NCI-H1694 (cell line): ENCODE measurements at places on chromosomes 4 and X.
A peak's percentile ranks its signal among the peaks of the same experiment; 100 is the strongest.

- no peak for DNase-seq
These were observed 64.1 kb downstream of the PARM1 start for GRCh38 chr4:74996996-74997395.

GRCh38 chrX:39753293-39753996 is 344.3 kb downstream of the BCOR start:
- no peak for DNase-seq

- DNase-seq, result no peak
These were observed 70.2 kb downstream of the AR start for GRCh38 chrX:67613996-67614395.

DNA sequence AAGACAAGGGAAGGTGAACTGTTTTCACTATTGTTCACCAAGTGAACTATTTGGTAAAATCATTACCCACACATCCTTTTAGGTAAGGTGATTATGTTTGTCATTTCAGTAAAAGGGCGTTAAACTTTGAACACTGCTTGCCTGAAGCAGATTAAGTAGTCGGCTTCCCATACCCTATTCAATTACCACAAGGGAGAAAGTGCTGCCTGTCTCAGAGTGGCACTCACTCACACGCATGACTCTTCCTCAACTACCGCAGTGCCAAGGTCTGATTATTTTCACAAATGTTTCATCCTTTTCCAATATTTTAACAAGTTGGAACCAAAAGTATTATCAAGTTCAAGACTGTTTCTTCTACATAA is 11.0 kb downstream of the VEGFC start:
- no peak for DNase-seq

GRCh38 chr4:37645736-37646135 is 40.4 kb downstream of the RELL1 start:
- no peak for DNase-seq

GRCh38 chr4:79575709-79576428 is 167.8 kb upstream of the GK2 start:
- no peak for DNase-seq

DNA sequence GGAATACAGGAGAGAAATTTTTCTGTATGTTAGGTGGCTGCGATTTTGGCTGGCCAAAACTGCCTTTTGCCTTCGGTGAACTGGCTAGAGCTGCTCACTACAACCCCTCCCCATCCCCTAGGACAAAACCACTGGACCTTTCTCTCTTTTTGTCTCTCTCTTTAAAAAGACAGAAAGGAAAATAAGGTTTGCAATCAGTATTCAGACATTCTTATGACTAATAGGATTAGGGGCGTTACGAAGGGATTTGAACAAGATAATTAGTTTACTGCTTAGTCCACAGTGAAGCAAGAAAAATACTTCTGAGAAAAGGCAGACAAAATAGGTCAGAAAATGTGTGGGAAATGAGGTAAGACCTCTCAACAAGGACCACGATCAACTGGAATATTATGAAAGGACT is 180.4 kb downstream of the SLIT2 start:
- no peak for DNase-seq

DNA sequence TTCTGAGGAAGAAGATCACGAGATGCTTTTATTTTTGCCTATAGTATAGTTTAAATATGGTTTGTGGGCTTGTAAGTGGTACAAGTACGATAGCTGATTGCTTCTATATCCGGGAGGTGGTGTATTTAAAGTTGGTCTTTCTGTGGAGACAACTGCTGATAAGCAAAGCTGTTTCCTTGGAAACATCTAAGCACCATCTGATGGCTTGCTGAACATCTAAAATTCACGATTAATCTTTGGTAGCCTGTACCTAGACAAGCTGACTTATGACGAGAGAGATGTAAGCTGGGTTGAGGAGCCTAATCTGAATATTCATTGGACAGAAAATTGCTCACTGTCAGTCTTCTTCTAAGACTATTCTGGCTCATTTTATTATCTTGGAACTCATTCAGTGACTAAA is 74.6 kb upstream of the NWD2 start:
- DNase-seq, result no peak

DNA sequence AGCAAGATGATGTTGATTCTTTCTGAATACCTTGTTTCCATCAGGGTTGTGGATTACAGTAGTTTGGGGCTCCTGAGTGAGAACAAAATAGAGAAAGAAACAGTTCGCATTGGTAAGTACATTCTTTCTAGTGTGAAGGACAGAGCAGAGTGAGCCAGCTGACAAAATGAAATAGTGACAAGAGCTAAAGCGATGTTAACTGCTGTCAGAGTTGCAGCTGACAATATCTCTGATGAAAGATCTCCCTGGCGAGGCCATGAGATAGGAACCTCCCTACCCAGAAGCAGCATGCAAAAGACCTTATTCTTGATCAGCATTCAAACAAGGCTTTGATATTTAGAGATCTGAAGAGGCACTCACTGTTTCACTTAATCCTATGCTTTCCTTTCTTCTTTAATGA is 258.6 kb downstream of the CAMK2D start:
- no peak for DNase-seq

GRCh38 chr4:17475481-17475880 is 36.4 kb downstream of the QDPR start:
- DNase-seq, result no peak

DNA sequence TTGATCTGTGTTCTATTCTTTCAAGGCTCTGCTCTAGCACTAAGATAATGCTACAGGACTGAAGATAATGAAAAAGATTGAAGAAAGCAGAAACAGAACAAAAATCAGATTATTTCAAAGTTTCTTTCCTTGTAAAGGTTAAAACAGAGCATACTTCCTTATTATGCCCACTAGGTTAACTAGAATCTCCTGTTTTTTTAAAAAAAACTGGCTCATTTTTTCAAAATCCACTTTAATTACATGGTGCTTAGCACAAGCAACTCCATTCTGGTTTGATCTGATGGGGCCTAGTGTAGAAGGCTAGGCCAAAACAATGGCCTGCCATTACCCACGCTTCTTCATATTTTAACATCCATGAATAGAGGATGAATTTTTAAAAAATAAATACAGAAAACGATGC is 1.2 kb upstream of the UBA6 start:
- DNase-seq, result no peak

DNA sequence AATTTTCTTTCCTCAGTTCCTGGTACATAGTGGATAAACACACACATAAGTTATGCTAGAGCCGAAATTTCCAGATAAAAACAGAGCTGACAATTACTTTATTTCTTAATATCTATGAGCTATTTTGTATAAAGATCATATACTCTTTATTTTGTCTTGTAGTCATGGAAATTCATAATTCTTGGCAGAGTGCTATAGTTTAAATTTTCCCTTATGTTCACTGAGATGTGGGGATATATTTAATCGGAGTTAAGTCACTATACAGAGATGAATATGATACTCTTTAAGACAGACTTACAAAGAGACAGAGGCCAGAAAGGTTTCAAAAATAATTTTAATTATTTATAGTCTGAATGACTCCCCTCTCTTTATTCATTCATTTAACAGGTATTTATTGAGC is 89.7 kb downstream of the PPEF1 start:
- DNase-seq, result no peak

- peak; percentile 28 for DNase-seq
These were observed 10.7 kb downstream of the MED12 start for GRCh38 chrX:71128915-71129765.

- DNase-seq, result no peak
These were observed 206.3 kb downstream of the ARHGAP24 start for GRCh38 chr4:85681221-85681657.

GRCh38 chrX:39877905-39878304 is 219.9 kb downstream of the BCOR start:
- no peak for DNase-seq

DNA sequence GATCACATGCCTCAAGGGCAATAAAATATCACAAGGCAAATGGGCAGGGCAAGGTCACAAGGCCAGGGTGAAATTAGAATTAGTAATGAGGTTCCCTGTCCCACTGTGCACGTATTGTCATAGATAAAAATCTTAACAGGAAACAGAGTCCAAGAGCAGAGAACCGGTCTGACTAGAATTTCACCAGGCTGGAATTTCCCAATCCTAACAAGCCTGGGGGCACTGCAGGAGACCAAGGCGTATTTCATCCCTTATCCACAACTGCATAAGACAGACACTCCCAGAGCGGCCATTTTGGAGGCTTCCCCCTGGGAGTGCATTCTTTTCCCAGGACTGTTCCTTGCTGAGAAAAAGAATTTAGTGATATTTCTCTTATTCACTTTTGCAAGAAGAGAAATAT is 25.9 kb upstream of the PRDM5 start:
- DNase-seq, result no peak

GRCh38 chrX:154650221-154650510 is 3.2 kb downstream of the CTAG2 start:
- no peak for DNase-seq

DNA sequence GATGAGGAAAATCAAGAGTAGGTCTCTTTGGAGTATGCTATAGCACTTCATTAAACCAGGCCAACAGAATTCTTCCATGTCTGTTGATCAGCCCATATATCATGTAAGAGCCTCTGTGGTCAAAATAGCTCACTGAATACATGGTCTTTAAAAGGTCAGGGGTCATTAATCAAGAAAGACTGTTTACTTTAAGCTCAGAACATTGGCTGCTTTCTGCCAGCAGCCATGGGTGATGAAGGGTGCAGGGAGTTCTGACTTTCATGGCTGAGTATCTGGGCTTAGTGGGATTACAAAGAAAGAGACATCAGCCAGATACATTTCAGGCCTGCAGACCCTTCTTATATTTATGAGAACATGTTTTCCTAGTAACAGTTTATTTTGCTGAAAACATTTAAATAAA is 7.1 kb upstream of the C4orf54 start:
- no peak for DNase-seq

- peak; percentile 14 for DNase-seq
These were observed 4.3 kb upstream of the TLR6 start for GRCh38 chr4:38860788-38861424.

DNA sequence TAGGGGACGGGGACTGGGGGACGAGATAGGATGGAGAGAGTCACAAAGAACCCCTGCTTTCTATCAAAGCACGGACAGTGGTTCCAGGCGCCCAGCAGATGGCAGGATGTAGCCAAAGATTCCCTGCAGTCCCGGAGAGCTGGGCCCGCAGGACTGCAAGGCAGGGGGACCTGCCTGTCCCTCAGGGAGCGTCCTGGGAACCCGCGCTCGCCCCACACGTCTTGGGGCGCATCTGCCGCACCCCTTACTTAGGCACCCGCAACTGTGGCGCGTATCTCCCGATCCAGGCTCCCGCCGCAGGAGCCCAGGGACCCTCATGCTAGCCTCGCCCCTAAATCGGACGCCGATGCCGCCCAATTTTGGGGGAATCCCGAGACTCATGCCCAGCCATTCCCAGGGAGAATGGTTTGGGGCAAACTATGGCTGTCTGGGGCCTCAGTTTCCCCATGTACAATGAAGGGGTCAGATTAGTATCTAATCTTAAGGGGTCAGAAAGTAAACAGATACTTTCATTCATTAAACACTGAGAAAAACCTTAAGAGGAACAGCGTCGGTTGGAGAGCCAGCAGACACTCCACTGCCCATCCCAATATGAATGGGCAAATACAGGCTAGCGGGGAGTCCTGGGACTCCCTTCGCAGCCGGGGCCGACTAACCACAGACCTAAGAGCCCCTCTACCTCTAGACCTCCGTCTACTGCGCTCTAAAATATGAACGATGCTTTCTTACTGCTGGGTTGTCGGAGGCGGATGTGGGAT is 581 bp upstream of the STK32B start:
- DNase-seq, result peak; percentile 33

GRCh38 chr4:89422441-89422990 is 114.9 kb upstream of the GPRIN3 start:
- DNase-seq, result no peak

DNA sequence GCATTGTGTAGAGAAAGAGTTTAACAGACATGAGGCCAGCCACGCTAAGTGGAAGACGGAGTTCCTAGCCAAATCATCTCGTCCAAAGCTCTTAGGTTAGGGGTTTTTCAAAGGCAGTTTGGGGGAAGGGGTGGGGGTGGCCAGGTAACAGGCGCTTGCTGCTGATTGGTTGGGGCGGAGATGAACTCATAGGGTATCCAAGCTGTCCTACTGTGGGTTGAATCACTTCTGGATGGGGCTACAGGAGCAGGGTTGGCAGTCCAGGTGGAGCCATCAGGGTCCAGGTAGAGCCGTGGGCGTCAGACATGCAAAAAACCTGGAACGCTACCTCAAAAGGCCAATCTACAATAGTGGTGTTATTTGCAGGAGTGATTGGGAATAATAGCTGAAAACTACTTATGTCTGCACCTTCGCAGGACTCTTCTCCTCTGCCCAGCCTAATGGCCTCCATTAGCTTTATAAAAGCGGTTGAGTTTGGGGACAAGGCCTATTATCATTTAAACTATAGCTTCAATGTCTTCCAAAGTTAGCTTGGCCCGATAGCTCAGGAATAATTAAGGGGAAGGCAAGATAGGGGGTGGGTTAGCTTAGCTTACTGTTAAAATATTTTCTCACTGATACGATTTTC is 579.6 kb downstream of the NLGN4X start:
- DNase-seq, result no peak

GRCh38 chrX:81238166-81238565 is 36.3 kb downstream of the SH3BGRL start:
- no peak for DNase-seq

GRCh38 chr4:4268776-4269175 is 20.8 kb upstream of the TMEM128 start:
- DNase-seq, result no peak

DNA sequence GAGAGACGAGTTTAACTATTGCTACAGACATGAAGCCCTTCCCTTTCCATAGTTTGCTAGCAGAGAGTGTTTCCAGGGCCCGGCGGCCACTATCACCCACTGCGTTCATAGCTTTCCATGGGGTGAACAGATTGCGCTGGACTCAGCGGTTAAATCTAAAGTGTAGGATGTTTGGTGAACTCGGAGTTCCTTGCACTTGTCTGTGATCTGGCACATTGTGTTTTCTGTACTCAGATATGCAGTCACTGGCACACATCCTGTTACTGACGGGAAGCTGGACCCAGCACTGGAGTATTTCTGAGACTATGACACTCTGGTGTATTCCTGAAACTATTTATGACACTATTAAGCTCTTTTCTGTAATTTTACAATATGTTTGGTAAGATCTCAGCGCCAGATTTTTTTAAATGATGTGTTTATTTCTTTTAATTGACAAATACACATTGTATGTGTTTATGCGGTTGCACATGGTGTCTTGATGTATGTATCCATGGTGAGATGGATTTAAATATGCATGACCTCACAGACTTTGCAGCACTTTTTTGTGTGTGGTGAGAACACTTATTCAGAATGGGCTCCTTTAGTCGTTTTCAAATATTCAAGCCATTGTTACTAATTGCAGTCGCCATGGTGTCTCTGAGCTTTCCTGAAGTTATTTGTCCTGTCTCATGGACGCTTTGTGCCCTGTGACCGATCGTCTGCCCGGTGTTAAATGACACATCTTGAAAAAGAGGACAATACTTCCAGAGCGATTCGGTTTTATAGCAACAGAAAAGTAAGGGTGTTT is 14.1 kb downstream of the CD99 start:
- no peak for DNase-seq

- DNase-seq, result no peak
These were observed 37.4 kb upstream of the RXFP1 start for GRCh38 chr4:158484173-158484885.

DNA sequence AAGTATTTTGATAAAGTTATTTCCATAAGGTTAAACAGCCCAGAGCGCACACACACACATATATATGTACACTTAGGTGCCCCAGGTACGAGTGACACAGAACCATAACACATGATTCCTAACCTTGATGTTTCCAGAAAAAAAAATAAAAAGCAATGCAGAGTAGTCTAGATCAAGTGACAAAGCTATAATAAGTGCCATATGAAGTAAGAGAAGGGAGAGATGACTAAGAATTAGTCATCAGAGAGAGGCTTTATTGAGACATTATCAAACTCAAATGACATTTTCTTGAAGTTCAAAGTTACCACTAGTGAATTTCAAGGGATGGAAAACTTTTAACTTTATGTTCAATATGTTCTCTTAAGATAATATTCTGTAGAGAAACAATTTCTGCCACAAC is 215.0 kb downstream of the HTR2C start:
- no peak for DNase-seq
